ENCODE measurements at places on chromosomes 11 and 22.

- DNase-seq = no peak
Measured at GRCh38 chr22:22593964-22594656, 35.0 kb upstream of the PRAME start.

- no peak for DNase-seq
Measured at GRCh38 chr11:47130543-47130942, 46.1 kb downstream of the ARFGAP2 start.

GRCh38 chr11:128467610-128468041 lies 119.7 kb downstream of the ETS1 start:
- peak; percentile 75 for DNase-seq

DNA sequence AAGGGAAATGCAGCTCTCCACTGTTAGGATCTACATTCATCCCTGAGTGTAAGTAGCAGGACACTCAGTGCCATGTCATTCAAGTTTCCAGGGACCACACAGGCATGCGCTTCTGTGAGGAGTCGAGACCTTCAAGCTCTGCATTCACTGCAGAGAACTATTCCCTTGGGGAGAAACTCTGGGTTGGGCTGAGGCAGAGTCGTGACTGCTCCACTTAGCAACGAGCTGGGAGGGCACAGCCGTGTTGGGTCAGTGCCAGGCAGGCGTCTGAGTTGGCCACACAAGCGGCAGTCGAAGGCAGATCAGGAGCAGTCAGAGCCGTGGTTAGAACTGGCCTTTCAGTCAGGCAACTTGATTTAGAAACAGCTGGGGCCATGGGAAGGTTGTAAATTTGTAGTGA lies 14.7 kb downstream of the MPEG1 start:
- DNase-seq = no peak

GRCh38 chr22:39917776-39918495 lies 17.1 kb downstream of the GRAP2 start:
- DNase-seq = no peak

All from 8988T (cell line).